ENCODE measurements at places on chromosomes 5 and 9.

GRCh38 chr9:18585996-18586395, 112.0 kb downstream of the ADAMTSL1 start:
- DNase-seq, result no peak

- no peak for DNase-seq
These were observed 7.3 kb downstream of the ENG start for GRCh38 chr9:127847178-127847510.

- DNase-seq, result no peak
These were observed 1746.6 kb upstream of the C9orf72 start for GRCh38 chr9:29319736-29320513.

- DNase-seq, result no peak
These were observed 36.0 kb downstream of the KCNMB1 start for GRCh38 chr5:170353011-170353761.

- no peak for DNase-seq
These were observed 86.9 kb downstream of the NR6A1 start for GRCh38 chr9:124684169-124684568.

DNA sequence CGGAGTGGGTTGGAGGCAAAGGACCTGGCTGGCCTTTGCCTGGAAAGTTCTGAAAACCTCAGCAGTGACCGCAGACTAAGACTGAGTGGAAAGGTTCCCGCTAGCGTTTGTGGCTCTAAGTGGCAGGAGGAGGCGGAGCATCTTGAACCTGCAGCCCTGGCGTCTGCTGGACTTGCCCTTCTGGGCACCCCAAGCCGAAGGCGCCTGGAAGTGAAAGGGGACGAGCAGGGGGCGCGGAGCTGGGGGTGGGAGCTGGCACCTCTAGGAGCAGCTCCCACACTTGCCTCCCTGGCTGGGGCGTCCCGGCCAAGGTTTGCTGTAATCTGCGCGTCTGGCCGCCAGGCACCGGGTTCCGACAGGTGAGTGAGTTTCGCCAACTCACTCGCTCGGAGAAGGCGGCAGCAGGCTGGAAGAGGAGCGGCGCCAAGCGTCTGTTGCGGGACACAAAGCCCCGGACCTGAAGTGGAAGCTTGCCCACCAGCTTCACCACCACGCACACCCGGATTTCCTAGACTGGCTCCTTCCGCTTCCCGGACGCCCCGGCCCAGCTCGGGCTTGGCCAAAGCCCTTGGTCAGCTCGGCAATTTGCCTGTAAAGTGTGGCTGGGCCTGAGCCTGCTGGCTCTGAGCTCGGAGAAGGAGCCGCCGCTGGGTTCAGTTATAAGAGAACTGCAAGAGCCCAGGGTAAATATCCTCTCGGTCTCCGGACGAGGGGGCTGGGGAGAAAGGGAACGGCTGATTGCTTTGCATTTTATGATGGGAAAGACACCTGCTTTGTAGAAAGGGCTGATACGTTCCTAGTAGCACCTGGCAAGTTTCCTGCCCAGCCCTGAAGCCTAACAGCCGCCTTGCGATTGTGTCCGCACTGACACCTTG, at the start of gene GNA14:
GNA14 (minus strand) TSS at position 89 of the 875 bp plus-strand sequence. CDS start 529 bp downstream, outside the sequence.
- DNase-seq, result peak; percentile 18

- DNase-seq, result no peak
These were observed 382.9 kb downstream of the GLIS3 start for GRCh38 chr9:3916984-3917383.

DNA sequence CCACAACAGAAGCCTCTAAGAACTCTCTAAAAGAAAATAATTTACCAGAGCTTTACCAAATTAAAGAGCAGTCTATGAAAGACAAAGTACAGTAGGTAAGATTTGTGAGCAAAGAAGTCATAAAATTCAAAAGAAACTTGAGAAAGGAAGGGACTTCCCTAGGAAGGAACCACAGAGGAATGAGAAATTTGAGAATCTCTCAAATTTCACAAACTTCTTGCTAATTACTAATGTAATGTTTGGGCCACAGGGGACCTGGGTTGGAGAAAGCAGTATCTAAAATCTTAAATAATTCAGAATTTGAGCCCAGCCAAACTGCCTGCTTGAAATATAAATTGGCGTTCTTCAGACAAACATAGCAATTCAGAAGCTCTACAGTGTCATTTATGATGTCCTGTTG, 225.0 kb upstream of the PRR16 start:
- DNase-seq, result no peak

GRCh38 chr9:76161106-76161505, 233.1 kb downstream of the RFK start:
- DNase-seq, result no peak

DNA sequence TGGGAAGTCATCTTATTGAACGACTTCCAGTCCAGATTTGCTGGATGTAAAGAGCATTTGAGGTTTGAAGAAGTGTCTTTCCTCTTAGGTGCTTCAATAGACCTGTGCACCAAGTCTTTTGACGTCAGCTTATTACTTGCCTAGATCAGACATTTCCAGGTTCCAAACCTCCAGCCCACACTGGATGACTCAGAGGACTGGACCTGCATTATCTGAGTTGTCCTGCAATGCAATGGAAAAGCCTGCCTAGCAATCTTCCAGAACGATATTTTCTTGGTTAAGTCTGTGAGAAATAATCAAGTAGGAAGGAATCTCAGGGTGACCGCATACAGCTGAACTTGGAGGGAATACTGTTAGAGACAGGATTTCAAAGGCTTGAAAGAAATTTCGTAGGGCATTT, 147.2 kb upstream of the MOCS2 start:
- no peak for DNase-seq

GRCh38 chr5:93281980-93282772, 298.8 kb downstream of the NR2F1-AS1 start:
- DNase-seq, result no peak
